Activated CD4-positive, alpha-beta T cell treated with anti-CD3 and anti-CD28 coated beads for 48 hours (primary cell): ENCODE measurements at places on chromosomes 16 and 17.
A peak's percentile ranks its signal among the peaks of the same experiment; 100 is the strongest.

DNA sequence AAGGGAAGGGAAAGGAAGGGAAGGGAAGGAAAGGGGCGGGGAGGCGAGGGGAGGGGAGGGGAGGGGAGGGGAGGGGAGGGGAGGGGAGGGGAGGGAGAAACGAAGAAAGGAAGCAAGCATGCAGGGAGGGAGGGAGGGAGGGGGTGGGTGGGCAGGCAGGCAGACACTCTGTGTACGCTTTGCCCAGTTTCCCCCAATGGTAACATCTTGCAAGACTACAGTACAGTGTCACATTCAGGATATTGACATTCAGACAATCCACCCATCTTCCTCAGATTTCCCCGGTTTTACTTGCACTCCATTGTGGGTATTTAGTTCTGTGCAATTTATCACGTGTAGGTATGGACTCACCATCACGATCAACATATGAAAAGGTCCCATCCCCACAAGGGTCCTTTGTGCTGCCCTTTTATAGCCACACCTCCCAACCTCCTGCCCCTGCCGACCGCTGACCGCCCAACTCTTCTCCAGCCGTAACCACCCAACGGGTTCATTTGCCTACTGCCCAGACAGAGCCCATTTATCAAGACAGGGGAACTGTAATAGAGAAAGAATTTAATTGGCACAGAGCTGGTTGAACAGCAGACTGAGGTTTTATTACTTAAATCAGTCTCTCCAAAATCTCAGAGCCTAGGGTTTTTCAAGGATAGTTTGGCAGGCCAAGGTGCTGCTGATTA is 91.4 kb upstream of the FA2H start:
- DNase-seq, result no peak

- no peak for DNase-seq
Measured at GRCh38 chr17:81081222-81082176, 46.5 kb downstream of the BAIAP2 start.

DNA sequence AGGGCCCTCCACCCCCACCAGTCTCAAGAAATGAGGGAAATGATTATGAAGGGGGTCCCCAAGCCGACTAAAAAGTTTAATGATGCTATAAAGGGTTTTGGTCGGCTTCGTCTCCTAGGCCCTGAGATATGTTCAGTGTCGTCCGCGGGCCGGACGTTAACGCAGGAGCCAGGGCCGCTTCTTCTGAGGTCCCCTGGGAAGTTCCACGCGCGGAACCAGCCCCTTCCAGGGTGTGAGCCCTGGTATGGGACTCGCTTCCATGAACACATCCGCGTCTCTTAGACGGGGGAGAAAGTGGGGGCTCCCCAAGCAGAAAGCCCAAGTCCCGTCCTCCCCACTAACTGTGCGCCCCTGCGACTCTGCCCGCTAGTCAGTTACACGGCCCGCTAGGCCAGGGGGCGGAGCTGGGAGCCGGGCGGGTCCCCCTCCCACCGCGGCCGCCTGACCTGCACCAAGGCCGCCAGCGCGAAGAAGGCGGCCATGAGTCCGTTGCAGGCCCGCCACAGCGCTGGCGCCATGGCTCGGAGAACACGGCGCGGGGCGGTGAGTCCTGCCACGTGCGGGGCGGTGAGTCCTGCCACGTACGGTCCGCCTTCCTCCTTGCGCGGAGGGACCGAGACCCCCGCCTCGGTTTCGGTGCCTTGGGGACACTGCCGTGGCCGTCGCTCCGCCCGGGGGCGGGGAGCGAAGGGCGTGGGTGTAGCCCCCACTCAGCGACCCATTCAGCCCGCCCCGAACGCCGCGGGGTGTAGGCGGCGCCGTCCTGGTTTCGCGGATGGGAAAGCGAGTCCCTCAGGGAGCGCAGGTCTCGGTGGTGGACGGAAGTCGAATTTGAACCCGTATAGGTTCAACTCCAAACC is at the start of gene TMEM220:
TSS of gene TMEM220 (minus strand) at position 690 of the 860 bp plus-strand sequence. CDS start at position 518, 172 bp downstream.
- DNase-seq, result peak; percentile 51

- no peak for DNase-seq
Measured at GRCh38 chr16:28859326-28859725, 4.3 kb upstream of the SH2B1 start.

GRCh38 chr17:9239793-9240658 is 218.7 kb downstream of the NTN1 start:
- DNase-seq, result peak; percentile 75

- DNase-seq, result no peak
Measured at GRCh38 chr16:11848842-11849241, 2.5 kb downstream of the RSL1D1 start.

DNA sequence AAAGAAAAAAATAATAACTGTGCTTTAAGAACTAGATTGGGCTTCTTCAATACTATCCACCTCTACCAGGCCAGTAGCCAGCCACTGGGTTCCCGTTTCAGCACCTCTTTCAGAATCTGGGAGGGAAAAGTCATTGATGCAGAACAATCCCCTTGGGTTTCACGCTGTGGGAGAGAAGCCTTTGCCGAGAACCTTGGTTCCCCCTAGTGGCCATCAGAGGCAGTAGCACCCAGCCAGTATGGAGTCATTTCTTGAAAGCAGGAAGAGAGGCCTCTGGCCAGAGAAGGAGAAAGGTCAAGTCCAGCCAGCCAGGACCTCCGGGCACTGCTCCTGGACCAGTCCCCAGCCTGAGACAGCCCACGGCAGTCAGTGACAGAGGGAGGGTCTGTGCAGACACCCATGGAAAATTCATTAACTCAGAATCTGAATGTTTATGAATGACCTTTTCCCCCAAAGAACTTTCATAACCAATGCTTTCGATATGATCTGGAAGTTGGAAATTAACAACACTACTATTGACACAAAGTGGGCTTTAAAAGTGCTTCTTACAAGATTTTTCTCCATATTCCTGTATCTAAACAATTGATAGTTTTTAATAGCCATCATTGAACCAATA is 51.2 kb upstream of the CDH5 start:
- DNase-seq, result peak; percentile 55

DNA sequence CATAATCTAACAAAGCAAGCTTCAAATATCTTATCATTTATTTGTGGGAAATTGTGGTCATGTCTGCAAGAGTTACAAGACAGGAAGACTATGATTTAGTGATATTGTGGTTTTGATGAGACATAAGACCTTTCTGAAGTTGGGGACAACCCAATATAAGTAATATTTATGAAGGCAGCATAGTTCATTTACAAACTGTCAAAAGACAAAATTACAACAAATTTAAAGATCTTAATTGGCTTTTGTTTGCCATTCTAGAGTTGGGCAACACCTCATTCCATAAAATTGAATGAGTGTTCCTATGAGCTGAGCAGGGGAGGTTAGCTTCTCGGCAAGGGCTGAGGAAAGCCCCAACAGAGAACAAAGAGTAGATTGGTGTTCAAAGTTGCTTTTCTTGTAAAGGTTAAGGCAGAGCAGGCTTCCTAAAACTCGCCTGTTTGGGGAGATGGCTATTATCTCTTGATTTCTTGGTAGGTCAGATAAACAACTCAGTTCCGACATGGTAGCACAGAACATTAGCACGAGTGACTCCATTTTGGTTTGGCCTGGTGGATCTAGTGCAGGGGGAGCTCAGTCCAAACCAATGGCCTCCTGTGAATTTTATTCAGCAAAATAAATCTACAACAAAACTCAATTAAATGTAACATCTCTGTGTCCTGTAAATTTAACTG is 10.9 kb upstream of the MMD start:
- no peak for DNase-seq

DNA sequence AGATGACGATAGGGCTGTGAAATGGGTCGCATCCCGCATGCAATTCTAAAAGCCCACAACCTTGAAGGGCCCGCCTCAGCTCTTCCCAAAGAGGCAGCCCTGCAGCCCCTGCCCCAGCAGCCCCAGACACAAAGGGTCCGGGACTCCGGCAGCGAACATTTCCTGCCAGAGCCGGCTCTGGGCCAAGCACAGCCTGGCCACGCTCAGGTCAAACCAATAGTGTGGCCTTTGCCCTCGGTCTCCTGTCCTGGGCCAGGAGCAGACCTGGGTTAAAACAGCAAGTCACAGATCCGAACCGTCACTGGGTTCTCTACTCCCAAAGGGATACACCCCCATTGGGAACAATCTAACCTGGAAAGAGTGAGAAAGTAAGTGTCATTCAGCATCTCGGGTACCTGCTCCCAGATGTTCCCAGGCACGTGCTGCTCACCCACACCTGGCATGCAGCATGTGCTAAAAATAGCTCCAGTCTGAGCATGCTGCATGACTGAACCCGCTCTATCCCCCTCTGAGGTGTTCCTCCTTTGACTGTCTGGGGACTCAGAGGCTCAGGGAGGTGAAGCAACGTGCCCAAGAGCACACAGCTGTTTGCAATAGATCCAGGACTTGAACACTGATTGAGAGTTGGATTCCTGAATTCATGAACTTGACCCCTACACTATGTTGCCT is 22.2 kb upstream of the ATP2A3 start:
- no peak for DNase-seq

DNA sequence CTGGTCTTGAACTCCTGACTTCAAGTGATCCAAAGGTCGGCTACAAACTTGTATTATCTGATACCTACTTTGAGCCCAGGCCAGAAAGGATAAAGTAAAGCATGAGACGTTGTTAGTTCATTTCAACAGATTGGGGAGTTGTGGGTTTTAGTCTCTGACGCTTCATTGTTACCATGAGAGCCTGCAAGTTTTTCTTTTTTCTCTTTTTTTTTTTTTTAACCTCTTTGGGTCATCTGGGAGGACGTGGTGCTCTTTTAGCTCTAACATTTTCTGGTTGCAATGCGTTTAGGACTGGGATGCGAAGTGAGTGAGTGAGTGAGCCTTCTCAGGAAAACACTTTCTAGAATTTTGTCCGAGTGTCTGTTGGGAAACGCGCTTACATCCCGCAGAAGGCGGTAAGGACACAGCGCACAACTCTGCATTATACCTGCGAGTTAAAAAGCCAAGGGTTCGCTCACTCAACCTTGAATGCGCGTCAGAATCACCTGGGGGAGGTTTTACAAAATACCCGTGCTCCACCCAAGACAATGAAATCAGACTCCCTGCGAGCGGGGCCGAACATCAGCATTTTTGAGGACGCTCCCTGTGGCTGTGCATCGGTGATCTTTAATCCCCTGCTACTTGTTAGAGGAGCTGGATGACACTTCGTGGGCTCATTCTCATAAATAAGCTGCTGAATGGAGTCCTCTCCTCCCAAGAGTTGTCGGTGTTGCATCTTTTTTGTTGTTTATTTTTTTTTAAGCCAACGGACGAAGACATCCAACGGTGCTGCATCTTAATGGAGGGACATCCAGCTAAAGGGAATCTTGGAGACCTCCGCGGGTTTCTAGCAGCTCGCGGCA is 629 bp upstream of the RNF135 start:
- peak; percentile 31 for DNase-seq

DNA sequence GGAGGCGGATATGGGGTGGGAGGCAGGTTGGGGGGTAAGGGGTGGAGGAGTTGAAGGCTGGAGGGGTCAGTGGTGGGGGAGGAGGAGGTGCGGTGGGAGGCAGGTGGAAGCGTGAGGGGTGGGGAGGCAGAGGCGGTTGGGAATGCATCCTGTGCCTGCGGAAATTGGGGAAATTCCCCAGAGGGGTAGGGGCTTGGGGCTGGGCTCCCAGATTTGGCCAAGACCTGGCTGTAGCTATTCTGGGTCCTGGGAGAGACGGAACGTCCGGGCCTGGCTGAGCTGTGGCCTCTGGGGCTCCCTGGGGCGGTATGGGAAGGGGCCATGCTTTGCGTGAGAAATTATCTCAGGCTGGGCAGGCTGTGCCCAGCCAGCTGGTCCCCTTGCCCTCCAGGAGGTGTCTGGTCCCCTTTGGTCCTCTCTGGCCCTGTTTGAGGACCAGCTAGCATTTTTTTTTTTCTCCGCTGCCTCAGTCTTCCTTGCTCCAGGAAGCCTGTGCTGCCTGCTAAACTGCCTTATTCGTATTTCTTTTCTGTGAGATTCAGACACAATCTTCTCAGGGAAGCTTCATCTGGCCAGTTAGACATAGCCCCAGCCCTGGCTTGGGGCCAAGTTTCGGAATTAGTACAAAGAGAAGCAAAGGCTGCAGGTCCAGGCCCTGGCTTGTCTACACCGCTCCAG is 7.3 kb upstream of the TRPV2 start:
- DNase-seq, result peak; percentile 35

DNA sequence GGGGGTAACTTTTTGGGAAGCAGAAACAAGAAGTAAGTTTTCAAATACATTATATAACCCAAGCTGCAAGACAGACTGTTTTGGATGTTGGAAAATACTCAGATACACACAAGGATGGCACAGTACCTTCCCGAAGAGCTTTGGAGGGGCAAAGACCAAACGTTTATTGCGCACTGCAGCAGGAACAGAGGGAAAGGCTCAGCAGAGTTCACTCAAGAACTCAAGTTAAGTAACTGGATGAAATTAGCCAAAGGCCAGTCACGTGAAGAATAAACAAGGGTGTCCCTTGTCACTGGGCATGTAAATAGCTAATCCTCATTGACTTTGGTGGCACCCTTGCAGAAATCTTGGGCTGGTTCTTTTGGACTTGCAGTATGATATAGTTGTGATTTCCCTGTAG is 2.8 kb downstream of the PDK2 start:
- no peak for DNase-seq

DNA sequence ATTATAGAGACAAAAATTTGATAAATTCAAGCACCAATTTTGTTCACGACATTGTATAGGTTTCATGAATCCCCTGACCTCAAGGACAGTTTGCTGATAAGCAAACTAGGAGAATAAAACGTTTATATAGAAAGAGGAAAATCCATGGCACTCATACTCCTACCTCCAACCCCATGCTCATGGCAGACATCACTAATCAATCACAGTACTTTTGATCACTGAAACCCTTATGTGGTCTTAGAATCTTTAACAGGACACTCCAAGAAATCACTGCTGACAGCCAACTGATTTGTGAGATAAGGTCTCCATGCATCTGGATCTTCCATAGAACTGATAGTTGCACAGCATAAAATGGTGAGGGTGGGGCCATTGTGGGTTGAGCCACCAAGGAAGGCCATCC is 4.7 kb upstream of the NHERF1 start:
- no peak for DNase-seq

DNA sequence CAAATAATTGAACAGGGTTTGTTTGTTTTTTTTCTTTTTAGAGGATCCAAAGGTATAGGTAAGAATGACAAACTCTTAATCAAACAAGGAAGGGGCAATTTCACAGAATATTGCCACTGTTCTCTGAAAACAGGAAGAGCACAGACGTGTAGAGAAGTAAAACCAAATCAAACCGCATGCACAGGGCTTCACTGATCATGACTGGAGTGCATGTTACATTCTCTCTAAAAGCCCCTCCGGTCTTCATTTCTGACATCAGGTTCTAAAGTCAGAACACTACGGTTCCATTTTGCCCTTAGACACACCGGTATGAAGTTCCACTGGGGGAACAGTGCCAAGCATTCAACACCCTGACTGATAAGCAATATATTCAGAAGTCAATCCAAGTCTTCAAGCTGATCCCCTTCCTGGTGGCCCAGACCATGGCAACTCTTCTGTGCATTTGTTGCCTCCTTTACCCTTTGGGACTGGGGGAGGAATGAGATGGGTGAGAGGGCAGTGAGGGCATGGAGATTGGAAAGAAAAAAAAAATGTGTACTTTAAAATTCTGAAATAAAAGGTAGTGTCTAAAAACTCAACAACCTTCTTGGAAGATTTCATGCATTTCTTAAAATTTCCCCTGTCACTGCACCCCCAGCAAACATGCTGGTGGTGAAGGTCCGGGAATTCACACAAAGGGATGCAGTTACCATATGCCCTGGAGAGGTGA is 1.4 kb downstream of the MMD start:
- peak; percentile 19 for DNase-seq
